ENCODE measurements at places on chromosomes 4 and X. TPM values are rescaled to one million over a fixed set of nuclear protein-coding genes. Genes with fewer than 3 reads are reported as not detected.

Gene CT45A2
- not detected for total RNA-seq

Gene FAM114A1
- 30.8 TPM for total RNA-seq

Gene SORCS2
- 5.8 TPM for total RNA-seq

Gene FBXL5
- total RNA-seq = 30.6 TPM

Gene ADH1B
- not detected for total RNA-seq

Gene ARHGAP36
- not detected for total RNA-seq

Gene LRP2BP
- 0.17 TPM for total RNA-seq

All from A549 treated with Hydrocortisone at 1 μM for 4 hours (cell line).